ENCODE measurements at places on chromosomes 16 and 17.

- DNase-seq, result no peak
Measured at GRCh38 chr17:76337413-76337777, 16.3 kb downstream of the PRPSAP1 start.

GRCh38 chr17:40777459-40777858 is 4.9 kb downstream of the KRT27 start:
- DNase-seq, result no peak

DNA sequence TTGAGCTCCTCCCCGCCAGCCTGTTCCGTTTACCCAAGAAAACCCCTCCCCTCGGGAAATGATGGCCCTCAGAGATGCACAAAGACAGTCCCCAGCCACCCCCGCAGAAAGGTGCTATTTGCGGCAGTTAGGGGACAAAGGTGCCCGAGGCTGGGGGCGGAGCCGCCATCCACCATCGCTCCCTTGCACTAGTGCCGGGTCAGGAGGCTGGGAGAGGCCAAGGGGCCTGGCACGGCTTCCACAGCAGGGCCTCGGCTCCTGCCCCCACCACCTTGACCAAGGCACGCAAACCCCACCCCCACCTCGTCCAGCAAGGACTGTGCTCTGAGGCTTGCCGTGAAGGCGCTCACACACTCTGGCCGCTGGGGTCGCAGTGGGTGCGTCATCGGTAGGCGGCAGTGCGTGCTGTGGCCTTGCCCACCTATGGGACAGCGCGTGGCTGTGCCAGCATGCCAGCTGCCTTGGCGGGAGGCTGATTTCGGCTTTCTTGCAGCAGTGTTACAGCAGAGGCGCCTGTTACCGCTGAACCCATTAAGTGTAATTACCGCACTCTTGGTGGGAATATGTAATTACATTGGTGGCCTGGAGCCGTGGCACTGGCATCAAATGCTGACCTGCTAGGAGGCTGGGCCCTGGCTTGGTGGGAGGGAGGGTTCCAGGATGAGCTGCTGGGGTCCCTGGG is 31.8 kb downstream of the TPSG1 start:
- DNase-seq, result no peak

GRCh38 chr16:21283521-21284289 is 5.6 kb upstream of the CRYM start:
- peak; percentile 70 for DNase-seq

DNA sequence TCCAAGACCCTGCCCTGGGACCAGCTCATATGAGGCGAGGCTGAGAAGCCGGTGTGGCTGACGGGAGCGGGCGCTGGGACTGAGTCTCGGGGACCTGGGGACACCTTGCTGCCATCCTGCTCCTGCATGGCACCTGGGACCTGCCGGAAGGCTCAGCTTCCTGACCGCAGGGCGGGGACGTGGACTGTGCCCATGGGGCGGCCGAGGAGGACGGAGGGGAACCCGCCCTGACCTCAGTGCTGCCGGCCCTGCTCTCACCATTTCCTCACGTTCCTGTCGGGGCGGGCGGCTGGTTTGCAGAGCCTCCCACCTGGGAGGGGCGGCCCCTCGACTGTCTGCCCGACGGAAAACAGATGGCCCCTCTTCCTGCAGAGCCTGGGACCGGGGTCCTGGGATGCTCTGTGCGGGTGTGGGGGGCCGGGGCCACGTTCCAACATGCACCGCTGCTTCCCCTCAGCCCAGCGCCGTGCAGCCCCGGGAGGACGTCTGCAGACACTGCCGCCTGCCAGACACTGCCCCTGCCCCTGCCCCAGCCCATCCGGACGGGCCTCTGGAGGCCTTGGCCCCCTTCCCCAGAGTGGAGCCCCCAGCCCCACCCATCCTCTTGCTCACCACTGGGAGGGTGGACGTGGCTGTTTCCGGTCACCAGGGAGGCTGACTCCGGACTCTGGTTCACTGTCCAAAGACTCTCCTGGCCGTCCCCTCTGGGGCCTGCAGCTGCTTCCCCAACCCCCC is 43.9 kb upstream of the SSTR5 start:
- DNase-seq, result no peak

DNA sequence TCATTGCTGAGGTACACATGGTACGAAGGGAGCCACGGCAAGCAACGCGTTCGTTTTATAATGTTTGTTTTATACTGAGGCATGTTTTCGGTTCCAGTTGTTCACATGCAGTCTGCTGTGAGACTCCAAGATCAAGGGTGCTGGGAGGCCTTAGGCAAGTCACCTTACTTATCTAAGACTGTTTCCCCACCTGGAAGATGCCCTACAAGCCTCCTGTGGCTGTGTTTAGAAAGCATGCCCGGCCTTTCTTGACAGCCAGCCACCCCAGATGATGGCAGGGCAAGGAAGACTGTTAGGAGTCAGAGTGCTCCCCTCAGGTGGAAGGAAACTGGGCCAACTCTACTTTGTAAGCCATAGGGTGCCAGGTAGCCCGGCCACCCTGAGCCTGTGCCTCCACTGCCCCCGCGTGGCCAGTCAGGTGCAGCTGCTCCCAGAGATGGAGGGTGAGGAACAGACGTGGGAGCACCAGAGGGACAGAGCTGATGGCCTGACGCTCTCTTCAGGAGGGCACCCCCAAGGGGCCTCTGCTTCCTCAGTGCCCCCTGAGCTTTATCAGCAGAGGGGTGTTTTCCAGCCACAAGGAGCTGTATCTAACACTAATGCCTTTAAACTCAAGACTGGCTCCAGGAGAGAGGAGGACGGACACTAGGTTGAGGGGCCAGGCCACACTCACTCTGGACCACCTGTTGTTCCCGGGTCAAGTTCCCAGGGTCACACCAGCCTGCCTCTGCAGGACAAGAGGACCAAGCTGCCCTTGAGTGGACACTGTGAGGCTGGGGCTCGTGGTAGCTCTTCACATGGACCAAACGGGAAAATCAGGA is 5.4 kb downstream of the NAT9 start:
- peak; percentile 61 for DNase-seq

- DNase-seq, result peak; percentile 73
Measured at GRCh38 chr17:14693382-14693781, 392.5 kb downstream of the HS3ST3B1 start.

GRCh38 chr16:14560523-14560922 is 69.5 kb downstream of the PARN start:
- DNase-seq, result no peak

DNA sequence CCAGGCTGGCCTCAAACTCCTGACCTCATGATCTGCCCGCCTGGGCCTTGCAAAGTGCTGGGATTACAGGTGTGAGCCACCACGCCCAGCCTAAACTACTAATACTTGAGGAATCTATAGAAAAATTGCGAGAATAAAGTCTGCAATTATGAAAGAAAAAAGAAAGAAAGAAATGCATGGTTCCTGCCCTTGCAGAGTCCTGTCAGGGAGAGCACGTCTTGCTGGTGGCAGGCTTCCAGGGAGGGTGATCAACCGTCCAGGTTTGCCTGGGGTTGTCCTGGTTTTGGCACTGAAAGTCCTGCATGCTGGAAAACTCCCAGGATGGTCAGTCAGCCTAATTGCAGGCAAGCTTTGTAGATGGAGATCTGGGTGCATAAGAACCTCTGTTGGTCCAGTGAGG is 21.5 kb upstream of the KIFC3 start:
- no peak for DNase-seq

GRCh38 chr16:1116693-1117077 is 20.6 kb upstream of the C1QTNF8 start:
- no peak for DNase-seq

GRCh38 chr16:86343027-86343795 is 167.1 kb upstream of the FOXF1 start:
- DNase-seq, result peak; percentile 54

DNA sequence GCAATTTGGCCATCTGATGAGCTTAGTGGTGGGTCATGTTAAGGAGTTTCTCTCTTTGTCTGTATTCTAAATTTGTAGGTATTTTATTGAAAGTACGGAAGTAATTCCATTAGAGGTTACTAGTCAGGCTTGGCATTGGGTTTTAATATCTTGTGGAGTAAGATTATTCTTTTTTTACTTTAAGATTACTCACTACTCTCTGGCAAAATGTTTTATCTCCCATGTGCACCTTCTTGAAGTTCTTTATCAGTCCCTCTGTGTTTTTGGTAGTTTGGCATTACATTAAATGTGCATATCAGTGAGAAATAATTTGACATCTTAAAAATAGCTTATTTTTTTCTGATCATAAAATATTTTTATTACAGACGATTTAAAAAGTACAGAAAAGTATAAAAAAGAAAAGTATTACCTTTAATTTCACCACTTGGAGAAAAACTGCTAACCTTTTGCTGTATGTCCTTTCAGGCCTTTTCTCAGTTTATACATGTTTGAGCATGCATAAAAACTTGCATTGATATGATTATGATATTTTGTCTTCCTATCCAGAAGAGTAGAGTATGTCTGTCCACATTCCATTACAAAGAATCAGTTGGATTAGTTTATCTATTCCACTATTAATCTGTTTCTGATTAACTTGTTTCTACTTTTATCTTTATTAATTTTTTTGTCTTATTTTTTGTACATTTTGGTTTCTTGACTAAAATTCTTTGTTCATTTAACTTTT is 198.3 kb downstream of the SPECC1 start:
- DNase-seq, result no peak

Data from suppressor macrophage (primary cell).